ENCODE measurements at places on chromosomes 6 and 20.

DNA sequence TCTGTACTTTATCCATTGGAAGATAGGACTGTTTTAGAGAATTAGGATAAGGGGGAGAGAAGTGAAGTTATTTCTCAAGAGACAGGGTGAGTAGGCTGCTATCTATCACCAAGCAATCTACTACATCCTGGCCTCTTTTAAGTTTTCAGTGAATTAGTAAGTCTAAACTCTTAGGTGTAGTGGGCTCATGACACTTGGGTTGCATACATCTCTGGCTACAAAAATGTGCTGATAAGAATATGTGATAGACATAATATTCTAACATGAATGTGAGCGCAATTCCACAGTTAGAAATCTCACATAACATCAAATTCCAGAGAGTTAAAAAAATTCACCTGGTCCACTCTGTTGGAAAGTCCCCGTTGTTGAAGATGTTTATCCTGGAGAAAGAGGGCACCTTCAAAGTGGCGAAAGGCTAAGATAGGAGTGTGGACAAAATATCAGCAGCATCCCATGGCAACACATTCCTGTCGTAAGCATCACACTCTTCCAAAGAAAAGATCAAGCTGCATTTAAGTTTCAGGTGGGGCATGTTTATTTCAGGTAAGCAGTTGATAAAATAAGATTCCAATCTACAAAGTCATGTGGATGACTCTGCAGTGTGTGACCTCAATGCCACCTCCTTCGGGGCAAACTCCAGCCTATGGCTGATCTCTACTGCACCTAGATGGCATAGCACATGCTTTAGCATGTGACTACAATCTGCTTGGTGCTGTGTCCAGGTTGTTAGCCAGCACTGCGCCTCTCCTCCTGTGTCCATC lies 111.7 kb upstream of the NEDD9 start:
- DNase-seq: no peak

DNA sequence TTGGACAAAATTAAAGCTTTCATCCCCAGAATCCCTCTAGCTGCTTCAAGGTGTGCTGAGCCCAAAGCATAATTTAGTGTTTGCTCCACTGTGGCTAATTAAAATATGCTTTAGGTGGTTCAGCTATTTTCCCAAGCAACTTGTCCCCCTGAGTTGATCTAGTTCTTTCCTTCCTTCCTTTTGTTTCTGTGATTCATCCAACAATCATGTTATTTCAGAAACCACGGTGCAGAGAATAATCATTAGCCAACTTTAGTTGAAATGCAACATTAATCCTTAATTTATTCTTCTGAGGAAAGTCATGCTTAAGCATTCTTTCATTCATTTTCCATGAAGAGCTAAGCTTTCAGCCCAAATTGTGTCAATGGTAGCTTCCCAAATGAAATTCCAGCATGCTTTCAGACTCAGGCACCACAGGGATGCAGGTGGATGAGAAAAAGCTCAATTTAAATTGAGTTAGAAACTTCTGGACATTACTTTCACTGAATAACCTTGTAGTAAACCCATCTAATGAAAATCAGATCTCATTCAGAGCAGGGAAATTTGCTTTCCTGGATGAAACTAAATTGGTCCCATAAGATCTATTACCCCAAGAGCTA lies 209.0 kb upstream of the NT5E start:
- DNase-seq: no peak

DNA sequence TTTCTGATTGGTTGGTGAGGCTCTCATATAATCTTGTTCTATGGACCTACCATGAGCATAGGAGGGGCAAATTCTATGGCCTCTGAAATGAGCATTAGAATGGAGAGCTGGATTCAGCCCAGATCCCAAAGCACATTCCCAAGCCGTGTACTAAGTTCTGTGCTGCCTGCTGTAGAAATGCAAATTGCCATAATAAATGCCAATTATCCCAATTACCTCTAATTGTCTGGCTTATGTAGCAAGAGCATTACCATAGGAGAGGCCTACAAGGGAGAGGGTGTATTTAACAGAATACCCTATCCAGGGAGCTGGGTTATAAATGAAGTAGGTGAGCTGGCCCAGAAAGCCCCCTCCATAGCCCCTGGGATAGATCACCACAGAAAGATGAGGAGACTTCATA lies 126.8 kb downstream of the LRFN2 start:
- no peak for DNase-seq

DNA sequence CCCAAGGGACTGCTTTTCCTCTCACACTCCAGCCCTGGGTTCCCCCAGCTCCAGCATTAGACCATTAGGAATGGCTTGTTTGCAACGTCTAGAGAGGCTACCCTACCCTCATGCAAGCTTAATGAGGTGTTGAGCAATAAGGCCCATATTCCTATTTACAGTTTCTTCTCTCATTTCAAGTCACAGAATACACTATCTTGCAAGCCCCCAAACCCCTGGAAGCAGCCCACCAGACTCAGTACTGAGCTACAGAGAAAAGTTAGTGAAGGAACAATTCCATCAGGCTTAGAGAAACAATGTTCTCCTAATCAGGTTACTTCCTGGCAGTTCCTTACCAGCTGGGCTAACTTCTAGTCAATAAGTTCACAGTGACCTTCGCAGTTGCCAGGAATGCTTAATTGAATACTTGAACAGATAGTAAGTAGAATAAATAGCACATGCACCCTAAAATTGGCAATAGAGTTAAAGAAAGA lies 606.5 kb upstream of the NOX3 start:
- DNase-seq: no peak

DNA sequence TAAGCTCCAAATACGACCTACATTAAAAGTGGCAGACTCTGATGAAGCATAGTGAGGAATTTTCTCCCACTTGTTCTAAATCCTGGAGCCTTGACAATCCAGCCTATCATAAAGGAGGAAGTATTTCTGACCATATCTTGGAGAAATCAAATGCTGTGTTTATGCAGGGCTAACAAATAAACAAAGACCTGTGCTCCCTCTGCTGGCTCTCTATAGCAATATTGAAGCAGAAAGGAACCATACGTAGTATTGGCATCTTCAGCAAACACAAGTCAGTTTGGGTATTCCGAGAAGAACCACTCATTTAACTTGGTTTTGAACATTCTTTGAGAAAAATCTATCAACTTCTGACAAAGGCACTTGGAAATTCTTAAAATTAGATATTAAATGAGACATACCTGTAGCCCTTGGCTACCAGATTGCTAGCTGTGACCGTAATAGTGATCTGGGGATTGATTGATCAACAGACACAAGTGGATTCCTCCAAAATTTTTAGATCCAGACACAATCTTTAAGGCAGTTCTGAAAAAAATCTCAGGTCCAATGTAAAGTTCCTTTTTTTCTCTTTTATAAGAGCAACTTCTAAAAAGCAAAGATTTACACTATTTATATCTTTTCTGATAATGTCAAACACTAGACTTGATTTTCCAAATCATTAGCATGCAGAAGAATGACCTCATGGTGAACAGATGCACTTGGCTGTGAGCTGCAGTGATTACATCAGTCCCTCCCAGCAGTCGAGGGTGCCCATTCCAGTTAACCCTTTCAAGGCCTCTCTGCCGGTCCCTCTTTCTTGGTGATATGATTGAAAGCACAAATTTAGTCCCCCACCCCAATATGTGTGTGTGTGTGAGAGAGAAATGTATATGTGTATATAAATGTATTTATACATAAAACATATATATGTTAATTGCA lies 40.2 kb downstream of the INSM1 start:
- DNase-seq: no peak

- DNase-seq: no peak
These were observed 84.7 kb downstream of the MAP3K4 start for GRCh38 chr6:161076181-161076677.

- no peak for DNase-seq
These were observed 23.6 kb downstream of the BMP6 start for GRCh38 chr6:7749478-7749877.

DNA sequence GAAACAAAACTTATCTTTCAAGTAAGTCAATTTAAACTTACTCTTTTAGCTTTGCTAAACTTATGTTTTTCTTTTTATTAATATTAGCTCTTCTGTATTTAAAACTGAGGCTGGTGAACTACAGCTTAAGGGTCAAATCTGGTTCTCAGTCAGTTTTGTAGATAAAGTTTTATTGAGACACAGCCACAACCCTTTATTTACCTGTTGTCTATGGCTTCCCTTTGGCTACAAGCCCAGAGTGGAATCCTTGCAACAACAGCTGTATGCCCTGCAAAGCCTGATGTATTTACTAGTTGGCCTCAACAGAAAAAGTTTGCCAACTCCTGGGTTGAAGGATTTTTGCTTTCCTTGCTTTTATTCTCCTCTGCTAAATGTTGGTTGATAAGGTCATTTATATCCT lies 491.4 kb upstream of the RNF217 start:
- no peak for DNase-seq

DNA sequence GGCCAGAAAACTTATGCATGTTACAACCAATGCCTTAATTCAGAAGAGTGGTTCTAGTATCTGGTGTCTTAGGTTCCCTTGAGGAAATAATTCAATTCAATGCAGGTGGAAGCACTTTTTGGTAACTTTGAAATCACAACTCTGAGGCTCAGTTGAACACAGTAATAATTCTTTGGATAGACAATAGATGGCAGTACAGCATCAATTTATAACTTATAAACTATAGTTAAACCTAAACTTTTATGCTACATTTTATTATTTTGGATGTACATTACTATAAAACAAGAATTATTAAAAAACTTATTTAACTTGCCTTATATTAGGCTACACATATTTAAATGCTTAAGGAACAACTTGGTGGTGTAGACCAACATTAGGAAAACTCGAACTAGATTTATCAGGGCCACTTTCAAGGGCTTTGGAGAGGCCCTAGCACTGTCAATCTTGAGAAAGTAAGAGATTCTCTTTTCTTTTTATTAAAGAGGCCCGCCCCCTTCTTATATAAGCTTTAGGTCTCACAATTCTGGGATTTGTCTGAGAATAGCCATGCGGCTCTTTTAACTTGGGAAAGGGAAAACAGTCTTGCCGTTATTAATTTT lies 85.9 kb downstream of the CRYBG1 start:
- DNase-seq: no peak

DNA sequence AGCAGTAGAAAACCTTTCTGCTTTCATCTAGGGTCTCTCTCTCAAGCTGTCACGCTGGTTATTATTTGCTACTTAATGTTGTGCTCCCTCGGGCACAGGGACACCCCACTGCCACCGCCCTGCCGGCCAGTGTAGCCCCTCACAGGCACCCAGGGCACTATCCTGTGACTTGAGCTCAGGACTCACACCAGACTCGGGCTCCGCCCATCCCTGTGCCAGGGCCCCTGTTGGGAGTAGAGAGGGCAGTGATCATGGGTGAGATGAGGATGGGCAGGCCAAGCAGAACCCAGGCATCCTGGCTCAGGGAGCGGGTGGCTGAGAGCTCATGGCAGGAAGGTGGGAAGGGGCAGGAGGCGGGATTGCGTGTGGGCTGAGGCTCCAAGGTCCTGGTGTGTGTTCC lies 371.9 kb downstream of the ZFAND3 start:
- no peak for DNase-seq

- no peak for DNase-seq
These were observed 81.3 kb downstream of the MAP3K5 start for GRCh38 chr6:136710877-136711552.

GRCh38 chr6:37862430-37862829 lies 42.9 kb downstream of the ZFAND3 start:
- no peak for DNase-seq

GRCh38 chr6:28948782-28949486 lies 25.1 kb upstream of the TRIM27 start:
- DNase-seq: no peak

Data from stimulated activated CD4-positive, alpha-beta T cell treated with anti-CD3 and anti-CD28 coated beads, Interleukin-2, amount 100 ng/mL, for 4 hours (primary cell).